ENCODE measurements at places on chromosomes 5 and 9. TPM values are rescaled to one million over a fixed set of nuclear protein-coding genes. Genes with fewer than 3 reads are reported as not detected.

DNA sequence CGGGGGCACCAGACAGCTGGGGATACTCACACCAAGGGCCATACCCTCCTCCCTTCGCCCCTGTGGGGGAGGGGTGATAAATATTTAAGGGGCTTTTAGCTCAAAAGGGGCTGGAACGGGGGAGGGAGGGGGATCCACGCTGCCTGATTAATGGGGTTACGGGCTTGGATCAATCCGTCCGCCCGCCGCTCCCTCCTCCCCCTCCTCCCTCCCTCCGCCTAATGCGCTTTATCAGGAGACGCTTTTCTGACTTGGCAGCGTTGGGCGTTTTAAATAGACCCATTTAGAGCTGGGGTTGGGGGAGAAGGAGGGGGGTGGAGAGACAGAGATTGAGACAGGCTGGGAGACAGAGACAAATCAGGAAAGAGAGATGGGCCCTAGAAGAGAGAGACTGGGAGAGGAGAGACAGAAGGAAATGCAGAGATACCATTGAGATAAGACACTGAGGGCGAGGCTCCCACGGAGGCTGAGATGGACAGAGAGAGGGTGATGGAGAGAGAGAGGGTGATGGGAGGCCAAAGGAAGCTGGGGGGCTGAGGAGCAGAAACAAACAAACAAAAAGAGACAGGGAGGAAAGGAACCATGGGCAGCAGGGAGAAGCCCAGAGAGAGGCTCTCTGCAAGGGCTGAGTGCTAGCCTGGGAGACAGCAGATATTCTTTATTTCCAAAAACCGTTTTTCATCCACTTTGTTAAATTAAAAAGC is 10.3 kb downstream of the CNTFR start:
- DNase-seq, result no peak

DNA sequence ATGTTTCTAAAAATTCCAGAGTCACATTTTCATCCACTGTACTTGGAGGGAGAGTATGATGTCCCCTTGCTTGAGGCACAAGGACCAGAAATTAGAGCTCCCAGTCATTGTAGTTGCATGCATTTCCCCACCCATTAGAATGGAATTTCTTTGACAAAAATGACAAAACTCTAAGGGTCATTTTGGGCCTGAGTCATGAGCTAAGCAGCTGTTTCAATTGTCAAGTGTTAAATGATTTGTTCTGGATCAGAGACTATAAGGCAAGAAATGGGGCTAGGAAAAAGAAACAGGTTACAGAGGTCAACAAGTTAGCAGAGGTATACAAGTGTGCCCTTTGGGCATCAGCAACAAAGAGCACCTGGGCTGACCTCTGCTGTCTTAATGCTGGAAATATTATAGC is 131.2 kb upstream of the IQGAP2 start:
- no peak for DNase-seq

- DNase-seq, result no peak
Observed at GRCh38 chr9:128493424-128493823, 11.1 kb upstream of the GLE1 start.

GRCh38 chr5:160048131-160048530 is 39.2 kb downstream of the TTC1 start:
- no peak for DNase-seq

GRCh38 chr5:82855893-82856550 is 221.2 kb downstream of the TMEM167A start:
- no peak for DNase-seq

DNA sequence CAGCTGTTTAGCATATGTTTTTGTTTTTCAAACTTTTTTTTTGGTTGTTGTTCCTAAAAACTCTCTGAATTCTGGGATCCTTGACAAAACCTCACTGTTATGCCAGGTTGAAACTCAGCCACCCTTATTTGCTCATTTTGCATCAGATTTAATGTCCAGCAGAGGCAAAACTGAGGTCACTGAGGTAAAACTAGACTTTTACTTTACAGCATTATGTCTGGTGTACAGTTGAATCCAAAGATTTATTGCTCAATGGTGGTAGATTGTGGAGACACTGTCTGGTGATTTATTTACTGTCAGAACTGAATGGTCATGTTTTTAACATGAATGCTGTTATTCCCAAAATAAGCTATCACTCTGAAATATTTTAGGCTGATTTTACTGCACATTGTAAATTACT is 87.9 kb downstream of the FBXL7 start:
- no peak for DNase-seq

- no peak for DNase-seq
Observed at GRCh38 chr5:154620411-154620810, 134.8 kb upstream of the LARP1 start.

- no peak for DNase-seq
Observed at GRCh38 chr9:112035166-112035826, 138.7 kb downstream of the UGCG start.

- peak; percentile 53 for DNase-seq
Observed at GRCh38 chr5:1641560-1642166, 117.9 kb upstream of the LPCAT1 start.

DNA sequence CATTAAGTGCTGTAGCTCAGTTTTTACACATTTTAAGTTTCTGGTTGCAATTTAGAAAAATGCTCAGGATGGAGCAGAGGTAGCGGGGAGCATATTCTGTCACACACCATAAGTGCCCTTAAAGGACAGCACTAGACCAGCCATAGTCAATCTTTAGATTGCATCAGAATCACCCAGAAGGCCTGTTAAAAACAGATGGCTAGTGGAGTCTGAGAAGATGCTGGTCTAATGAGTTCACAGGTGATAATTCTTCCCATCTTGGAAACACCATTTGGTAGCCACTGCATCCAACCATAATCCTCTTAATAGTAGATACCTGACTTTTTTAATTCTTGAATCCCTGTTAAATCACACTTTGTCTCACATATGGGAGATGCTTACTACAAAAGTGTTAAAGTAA is 113.2 kb downstream of the CDH18 start:
- DNase-seq, result no peak

DNA sequence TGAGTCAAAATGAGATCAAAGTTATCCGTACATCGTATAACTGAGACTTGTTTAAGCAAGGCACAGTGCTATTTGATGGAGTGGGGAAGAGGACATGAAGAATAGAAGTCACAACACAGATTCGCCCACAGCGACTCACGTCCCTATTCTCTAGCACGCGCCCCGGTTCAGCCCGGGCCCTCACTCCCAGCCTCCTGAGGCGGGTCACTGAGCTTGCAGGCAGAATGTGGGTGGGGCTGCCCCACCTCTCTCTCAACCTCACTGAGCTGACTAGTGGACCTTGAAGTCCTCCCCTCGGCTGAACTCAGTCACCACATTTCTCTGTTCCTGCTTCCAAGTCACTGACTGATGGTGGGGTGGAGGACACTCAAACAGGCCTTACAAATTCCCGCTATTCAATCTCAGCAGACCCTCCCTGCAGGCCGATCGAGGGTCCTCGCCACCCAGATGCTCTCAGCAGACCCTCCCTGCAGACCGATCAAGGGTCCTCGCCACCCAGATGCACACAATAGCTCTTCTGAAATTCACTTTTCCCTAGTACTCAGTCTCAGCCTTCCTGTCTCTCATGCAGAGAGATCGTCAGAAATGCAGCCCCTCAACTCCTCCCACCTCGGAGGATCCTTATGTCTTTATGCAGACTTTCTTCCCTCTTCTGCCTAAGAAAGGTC is 12.9 kb downstream of the GLDC start:
- no peak for DNase-seq

GRCh38 chr9:117091529-117091928 is 323.3 kb downstream of the ASTN2 start:
- DNase-seq, result no peak

Gene PCDHGC5
- polyA plus RNA-seq, result 1.5 TPM

Gene CD72
- polyA plus RNA-seq, result 0.66 TPM

Gene AFAP1L1
- 4.6 TPM for polyA plus RNA-seq

Gene ZSWIM6
- polyA plus RNA-seq, result 8.6 TPM

Gene PCDH1
- 10.0 TPM for polyA plus RNA-seq

Gene PCDHGA9
- 0.24 TPM for polyA plus RNA-seq

Gene C5
- 0.49 TPM for polyA plus RNA-seq

Gene PRR16
- 0.05 TPM for polyA plus RNA-seq

Gene BAAT
- polyA plus RNA-seq, result 0.08 TPM
